ENCODE measurements at places on chromosomes 12 and 14.
A peak's percentile ranks its signal among the peaks of the same experiment; 100 is the strongest.

- peak; percentile 41 for DNase-seq
Observed at GRCh38 chr12:95700316-95700785, 90.2 kb downstream of the NTN4 start.

DNA sequence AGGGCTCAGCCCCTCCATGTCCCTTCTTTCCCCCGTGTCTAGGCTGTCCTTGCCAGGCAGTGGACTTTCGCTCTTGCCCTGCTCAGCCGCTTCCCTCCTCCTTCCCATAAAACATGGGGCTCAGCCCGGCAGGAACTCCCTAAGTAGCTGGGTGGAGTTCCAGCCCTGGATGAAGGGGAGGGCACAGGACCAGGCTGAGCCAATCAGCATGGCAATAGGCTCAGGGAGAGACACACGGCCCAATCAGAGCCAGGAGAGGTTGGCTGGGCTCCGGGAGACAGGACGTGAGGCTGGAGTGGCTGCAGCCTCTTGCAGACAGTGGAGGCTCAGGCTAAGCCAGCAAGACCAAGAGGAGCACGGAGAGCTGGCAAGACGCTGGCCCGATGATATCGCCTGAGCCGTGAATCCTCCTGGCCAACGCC lies 54.3 kb downstream of the GALNT9 start:
- no peak for DNase-seq

- DNase-seq: no peak
Observed at GRCh38 chr12:49664591-49665239, 41.4 kb downstream of the PRPF40B start.

DNA sequence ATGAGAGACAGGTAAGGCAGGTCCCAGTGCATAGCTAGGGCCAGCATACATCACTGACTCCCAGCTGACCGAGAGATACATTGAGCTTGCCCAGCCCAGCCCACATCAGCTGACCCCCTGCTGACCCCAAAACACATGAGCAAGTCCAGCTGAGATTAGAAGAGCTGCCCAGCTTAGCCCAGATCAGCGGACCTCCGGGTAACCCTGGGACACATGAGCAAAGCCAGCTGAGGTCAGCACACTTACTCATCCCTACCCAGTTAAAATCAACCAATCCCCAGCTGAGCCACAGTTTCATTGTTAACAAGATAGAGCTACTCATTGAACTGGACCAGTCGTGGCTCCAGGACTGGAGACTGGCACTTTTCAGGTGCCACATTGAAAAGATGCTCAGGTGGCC lies 21.8 kb upstream of the FBXO34 start:
- no peak for DNase-seq

All from MV-4-11 (cell line).